ENCODE measurements at places on chromosomes 3 and 15.

DNA sequence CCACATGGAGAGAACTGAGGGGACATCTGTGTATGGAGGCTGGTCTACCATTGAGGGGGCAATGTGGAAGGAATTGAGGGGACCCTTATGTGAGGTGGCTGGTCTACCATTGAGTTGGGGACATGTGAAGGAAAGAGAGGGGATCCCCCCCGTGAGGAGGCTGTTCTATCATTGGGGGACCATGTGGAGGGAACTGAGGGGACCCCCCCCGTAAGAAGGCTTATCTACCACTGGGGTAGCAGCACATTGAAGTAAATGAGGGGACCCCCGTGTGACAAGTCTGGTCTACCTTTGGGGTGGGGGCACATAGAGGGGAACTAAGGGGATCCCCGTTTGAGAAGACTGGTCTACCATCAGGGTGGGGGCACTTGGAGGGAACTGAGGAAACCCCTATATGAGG is 158.0 kb downstream of the FBLN2 start:
- DNase-seq = no peak

- DNase-seq = no peak
Measured at GRCh38 chr3:188937389-188937788, 234.4 kb upstream of the TPRG1 start.

- no peak for DNase-seq
Measured at GRCh38 chr3:20739814-20740213, 553.8 kb upstream of the SGO1 start.

- DNase-seq = no peak
Measured at GRCh38 chr15:33639456-33639855, 328.7 kb downstream of the RYR3 start.

DNA sequence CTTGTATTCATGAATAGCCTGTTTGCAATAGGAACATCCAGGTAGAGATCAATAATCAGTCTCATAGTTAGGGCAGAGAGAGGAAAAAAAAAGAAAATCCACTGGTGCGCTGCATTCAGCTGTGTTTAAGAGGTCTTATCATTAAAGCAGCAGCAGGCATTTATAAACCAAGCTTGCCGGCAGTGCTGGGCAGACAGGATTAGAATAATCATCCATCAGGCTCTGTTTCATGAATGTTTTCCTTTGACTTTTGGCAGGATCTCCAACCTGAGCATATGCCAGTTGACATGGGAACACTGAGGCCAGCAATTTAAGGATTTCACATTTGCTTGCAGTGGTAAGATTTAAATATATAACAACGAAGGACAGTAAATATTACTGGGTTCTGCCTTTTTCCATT is 305.2 kb upstream of the SEMA6D start:
- DNase-seq = no peak

DNA sequence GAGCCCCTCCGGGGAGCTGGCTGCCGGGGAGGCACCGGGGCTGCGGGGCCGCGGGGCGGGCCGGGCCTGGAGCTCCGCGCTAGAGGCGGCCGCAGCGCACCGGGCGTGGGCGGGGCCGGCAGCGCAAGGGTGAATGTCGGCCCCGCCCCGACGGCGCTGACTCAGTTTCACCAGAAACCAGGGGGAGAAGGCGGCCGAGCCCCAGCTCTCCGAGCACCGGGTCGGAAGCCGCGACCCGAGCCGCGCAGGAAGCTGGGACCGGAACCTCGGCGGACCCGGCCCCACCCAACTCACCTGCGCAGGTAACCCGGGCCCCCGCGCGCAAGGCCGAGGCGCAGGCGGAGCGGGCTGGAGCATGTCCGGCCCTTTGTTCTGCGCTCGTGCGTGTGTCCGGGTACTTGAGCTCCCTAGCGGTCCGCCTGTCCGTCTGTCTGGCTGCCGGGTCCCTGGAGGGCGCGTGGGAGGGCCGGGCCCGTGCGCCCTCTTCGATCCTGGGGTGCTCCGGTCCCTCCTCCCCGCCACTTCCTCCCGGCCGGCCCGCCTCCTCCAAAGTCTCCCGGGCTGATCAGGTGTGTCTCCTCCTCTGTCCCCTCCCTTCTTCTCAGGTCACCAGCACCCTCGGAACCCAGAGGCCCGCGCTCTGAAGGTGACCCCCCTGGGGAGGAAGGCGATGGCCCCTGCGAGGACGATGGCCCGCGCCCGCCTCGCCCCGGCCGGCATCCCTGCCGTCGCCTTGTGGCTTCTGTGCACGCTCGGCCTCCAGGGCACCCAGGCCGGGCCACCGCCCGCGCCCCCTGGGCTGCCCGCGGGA is at the start of gene SPINT1:
SPINT1 (plus strand) TSS at position 164 of the 811 bp plus-strand sequence; CDS start at position 671, 507 bp downstream.
- peak; percentile 48 for DNase-seq

DNA sequence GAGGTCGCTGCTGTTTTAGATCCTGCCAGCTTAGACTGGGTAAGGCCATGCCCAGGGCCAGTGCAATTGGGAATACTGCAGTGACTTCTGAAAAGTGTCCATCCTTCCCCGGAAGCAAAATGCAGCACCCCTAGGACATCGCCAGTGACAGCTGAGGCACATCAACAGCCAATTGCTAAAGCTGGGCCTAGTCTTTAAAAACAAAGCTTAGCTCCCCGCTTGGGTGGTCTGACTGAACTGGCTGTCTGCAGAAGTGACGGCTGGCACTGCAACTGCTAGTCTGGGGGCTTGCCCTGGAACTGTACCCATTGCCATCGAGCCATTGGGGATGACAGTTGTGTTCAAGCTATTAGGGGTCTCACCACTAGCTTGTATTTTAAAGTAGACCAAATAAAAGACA is 4.3 kb downstream of the LYSMD4 start:
- DNase-seq = no peak

DNA sequence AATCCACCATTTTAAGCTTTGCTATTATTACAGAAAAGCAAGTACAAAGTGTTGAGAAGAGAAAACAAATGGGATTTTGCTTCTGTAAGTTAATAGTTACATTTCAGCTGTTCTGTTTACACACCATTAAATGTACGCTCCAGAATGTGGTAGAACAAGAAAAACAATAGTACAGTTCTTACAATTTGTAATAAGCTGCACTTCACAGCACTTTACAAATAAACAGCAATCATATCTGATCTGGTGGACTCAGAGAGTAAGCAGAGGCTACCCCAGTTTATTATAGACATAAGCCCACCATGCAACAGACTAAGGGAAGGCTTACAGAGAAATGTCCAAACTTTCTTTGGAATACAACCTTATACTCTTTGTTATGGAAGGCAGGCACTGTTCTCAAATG is 126.4 kb downstream of the OXSM start:
- DNase-seq = no peak

DNA sequence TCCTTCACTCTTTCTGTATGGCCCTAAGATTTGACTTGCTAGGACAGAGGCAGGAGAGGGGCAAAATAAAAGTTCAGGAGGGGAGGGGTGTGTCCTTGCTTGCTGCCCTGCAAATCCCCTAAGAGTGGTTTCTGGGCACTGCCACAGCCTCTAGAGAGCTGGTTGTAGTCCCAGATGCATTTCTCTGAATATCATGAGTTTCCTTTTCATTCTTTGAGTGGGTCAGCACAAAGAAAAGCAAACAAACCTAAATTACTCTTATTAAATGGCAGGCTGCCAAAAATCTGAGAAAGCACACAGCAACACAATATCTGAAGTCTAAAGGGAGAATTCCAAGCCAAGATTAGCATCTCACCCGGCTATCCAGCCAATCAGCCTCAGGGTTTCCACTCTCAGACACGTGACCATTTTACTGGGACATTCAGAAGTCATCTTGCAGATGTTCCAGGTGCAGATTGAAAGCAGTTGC is 919.3 kb downstream of the TUSC7 start:
- no peak for DNase-seq

DNA sequence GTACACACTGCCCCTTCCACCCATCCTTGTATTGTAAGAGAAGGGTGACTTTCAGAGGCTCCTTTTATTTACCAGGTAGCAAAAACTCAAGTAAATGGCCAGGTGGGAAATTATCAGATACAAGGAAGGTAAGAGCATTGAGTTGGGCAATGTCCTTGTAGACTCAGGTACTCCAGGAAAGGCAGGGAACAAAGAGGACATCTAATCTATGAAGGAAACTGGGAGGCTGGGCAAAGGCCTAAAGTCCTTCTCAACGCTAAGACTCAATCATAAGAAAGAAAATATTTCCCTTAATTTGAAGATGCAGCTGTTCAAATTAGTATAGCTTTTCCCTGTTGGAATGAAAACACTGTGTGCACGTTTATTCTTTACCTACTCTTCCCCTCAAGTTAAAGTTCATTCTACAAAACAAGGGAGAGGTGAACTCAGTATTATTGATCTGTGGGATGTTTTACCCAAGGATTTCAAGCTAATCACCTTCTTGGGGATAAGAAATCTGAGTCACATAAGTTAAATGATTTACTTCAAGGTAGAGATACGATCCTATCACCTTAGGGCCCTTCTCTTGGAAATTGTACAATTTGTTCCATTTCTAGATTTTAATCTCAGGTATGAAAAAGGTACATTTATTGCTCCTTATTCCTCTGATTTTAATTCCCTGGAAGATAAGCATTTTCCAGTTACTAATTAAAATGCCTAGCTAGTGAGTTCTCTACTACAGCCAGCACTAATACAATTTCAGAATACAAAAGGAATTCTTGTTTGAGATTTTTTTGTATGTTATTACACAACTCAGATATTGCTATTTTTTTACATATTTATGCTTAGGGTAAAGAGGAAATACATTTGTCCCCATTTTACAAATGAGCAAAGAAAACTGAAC is 80.6 kb downstream of the PLD1 start:
- DNase-seq = no peak

DNA sequence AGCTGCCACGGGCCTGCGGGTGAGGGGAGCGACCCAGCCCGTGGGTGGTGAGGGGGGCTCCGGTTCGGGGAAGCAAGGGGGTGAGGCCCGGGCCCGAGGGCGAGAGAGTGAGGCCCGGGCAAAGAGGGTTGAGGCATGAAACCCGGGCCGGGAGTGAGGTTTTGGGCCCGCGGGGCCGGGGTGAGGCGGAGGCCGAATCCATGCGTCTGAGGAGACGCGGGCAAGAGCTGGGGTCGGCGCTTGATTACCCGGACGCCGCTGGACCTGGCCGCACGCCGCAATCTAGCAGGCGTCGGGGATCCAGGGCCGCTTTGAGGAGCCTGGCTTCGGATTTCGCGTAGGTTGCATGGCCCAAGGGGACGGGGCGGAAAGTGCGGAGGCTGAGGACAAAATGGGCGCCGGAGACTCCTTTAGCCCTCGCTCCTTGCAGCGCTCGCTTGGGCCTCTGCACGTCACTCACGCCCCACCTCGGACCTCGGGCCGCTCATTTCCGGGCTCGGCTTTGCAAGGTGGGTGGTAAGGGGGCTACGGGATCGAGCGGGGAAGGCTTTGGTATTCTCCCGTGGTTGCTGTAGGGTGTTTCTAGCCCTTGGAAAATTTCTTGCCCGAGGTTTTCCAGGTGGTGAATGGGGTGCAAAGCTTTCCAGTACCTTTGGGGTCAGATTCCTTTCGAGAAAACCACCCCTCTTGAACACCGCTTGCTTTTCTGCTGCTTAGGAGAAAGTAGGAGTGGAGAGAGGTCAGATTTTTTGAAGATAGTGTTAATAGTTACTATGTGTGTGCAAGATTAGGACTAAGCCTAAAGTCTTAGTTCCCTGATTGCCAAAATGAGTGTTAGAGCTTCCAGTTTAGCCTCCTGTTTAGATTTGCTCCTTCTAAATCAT is 827 bp downstream of the SLC25A36 start:
- peak; percentile 58 for DNase-seq

DNA sequence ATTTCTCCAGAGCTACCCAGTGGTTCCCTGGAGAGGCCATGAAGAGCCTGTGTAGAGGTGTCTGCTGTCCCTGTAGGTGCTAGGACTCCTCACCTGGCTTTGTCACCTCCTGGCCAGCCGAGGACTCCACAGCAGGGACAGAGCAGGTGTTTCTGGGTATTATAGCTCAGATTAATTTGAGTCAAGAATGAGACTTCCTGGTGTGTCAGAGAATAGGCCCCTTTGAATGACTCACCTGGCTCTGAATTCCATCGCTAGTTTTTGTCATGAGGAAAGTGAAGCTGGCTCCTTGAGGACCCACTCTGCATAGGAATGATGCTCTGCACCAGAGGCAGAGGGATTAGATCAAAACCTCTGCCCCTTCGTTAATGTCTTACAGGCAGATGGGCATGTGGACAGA is 167.5 kb upstream of the TOPAZ1 start:
- DNase-seq = no peak

GRCh38 chr15:70923311-70924080 is 30.9 kb downstream of the LRRC49 start:
- DNase-seq = no peak

GRCh38 chr3:166263460-166263859 is 426.2 kb upstream of the BCHE start:
- no peak for DNase-seq

DNA sequence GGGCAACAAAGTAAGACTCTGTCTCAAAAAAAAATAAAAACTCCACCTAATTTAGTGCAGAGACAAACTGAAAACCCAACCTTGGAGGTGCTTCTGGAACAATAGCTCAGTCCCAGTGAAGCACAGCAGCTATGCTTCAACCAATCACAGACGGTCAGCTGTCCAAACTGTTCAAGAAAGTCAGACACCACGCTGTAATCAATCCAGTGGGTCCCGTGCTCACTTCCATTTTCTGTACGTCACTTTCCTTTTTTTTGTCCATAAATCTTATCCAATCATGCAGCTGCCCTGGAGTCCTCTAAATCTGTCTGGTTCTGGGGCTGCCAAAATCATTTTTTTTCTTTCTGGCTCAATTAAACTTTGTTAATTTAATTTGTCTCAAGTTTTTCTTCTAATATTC is 93.6 kb upstream of the FAM174B start:
- no peak for DNase-seq

DNA sequence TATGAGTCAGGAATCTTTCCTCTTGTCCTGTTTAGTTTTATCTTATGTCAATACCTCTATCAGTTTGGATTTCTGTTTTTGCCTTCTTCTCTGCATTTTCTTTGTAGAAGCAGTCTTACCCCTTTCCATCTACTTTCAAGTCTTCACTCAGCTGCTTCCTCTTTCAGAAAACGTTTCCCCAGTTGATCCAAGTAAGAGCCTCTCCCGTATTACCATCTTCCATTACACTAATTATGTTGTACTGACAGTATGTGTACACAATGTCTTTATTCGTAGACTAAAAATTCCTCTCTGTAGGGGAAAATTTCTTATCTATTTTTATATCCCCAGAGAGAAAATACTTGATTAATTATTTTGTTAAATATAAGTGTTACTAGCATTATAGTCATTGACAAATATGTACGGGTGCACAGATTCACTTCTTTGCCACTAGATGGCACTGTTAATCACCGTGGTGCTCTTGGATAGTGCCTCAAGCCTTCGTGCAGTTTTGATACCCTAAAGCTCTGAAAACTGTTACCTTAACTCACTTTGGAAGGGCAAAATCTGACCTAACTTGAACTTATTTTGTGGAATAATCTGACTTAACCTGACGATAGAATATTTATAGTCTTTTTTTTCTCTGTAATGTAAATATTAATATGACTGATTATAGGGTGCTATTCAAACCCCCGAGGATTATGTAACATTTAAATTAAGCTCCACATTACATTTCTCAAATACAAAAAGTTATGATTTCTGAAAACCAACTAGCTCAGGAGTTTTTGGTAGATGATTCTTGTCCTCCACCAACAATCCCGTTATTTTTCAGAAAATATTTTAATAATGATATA is 74.2 kb upstream of the POU1F1 start:
- peak; percentile 61 for DNase-seq

Measured in activated CD4-positive, alpha-beta T cell treated with anti-CD3 and anti-CD28 coated beads, Interleukin-10, Interleukin-2, amounts not matched to agents 100 ng/mL and 50 ng/mL, durations not matched to agents 16 hours and 8 hours (primary cell).